ENCODE measurements at places on chromosomes 12 and 14. TPM values are rescaled to one million over a fixed set of nuclear protein-coding genes. Genes with fewer than 3 reads are reported as not detected.

DNA sequence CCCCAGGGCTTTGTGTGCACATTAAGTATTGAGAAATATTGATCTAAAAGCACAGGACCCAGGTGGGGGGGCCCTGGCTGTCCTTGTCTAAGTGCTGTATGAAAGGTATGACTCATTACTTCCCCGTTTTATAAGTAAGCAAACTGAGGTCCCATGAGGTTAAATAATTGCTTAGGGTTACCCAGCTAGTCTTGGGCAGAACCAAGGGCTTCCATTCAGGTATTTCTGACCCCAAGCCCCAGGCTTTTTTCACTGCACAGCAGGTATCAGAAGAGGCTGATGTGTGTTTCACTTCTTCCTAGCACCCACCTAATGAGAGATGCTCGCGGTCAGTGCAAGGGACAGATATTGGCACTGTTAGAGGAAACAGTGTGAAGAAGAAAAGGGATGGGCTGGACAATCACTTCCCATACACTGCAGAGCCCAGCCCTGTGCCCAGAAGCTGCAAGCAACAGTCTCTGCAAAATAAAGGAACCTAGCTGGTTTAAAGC, 4.7 kb upstream of the TC2N start:
- no peak for DNase-seq

- no peak for DNase-seq
Observed at GRCh38 chr12:94872971-94873733, 130.3 kb downstream of the NDUFA12 start.

- DNase-seq = no peak
Observed at GRCh38 chr14:61110316-61111082, 129.5 kb downstream of the SLC38A6 start.

DNA sequence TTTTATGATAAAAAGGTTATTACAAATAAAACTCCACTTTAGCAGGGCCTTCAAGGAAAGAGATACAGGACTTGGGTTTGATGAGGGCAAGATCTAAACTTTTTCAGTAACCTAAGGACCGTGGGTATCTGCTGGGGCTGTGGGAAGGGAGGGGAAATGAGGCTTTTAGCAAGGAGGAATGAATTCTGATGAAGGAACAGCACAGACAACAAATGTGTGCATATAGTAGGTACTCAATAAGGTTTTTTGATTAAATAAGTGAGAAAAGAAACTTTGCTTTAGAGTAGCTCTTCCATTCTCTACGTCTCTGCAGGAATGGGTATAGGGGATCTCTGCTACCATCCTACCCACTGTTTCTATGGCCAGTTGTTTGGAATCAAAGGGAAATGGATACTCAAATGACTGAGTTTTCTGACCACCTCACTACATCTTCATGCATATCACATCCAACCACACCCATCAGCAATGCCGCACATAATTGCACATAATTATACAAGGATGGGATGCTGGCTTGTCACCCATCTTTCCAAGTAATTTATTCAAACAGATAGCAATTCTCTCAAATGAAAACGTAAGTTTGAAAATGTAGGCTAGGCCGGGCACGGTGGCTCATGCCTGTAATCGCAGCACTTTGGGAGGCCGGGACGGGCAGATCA, 59.5 kb upstream of the GTF2A1 start:
- DNase-seq = no peak

GRCh38 chr12:74598819-74599218, 61.2 kb downstream of the ATXN7L3B start:
- peak; percentile 57 for DNase-seq

GRCh38 chr14:24186831-24187538, 1.6 kb downstream of the IPO4 start:
- DNase-seq = no peak

- DNase-seq = peak; percentile 78
Observed at GRCh38 chr14:32073537-32074189, 3.4 kb upstream of the ARHGAP5 start.

DNA sequence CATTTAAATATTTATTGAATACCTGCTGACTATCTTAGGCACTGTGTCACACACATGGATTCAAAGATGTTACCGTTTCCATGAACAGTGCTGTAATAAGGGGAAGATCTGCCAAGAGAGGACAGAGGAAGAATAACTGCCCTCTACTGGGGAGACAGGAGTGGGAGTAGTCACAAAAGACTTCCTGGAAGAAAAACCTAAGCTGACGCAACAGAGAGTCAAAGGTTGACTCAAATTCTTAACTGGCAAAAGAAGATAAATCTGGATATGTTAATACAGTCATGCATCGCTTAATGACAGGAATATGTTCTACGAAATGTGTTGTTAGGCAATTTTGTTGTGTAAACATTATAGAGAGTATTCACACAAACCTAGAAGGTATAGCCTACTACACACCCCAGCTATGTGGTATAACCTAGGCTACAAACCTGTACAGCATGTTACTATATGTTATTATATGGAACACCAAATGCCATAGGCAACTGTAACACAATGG, 51.5 kb downstream of the DCAF5 start:
- DNase-seq = peak; percentile 75

DNA sequence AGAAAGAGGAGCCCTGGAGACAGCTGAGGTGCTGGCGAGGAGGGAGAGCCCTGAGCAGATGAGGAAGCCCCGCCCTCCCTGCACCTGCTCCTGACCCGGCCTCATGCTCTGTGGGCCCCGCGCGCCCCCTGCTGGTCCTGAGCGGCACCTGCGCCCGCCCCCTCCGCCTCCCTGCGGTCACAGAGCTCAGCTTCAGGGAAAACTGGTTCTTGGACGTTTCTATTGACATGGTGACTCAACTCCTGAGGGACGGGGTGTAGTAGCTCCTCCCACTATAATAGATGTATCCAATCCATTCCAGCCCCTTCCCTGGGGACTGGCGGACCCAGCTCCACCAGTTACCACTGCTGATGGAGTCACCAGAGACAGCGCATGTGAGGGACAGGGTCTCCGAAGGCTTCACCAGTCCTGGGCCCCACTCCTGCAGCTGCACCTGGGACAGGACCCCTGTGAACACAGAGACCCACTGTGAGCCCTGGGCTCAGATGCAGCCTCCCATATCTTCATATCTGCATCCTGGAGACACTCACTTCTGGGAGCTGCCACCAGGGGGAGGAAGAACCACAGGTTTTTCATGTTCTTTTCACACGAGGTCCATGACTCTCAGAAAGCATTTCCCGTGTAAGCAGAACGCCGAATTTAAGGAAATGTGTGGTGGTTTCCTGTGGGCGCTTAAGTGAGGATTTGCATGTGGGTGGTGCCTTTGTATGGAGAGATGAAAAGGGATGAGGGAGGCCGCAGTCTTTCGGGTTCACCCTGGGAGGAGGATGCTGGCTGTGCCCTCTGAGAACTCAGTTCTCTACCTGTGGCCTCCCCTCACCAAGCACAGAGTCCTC, 1346.4 kb downstream of the TMEM121 start:
- DNase-seq = peak; percentile 83

GRCh38 chr12:10559244-10559643, 53.6 kb downstream of the EIF2S3B start:
- DNase-seq = no peak

DNA sequence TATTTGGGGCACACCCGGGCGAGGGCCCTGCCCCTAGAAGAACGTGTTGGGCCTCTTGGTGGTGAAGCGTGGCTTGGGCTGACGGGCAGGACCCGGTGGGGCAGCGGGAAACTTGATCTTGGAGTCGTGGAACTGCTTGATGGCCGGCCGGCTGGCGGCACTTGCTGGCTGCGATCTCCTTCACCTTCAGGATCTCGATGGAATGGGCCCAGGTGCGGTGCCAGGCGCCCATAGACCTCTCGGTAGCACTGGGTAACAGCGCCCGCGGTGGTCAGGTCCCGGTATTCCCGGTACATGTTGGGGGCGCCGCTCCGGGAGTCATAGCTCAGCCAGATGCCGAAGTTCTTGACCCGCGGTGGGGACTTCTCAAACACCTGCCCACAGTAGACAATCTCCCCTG, 16.5 kb downstream of the UBR7 start:
- DNase-seq = no peak

- DNase-seq = no peak
Observed at GRCh38 chr12:122959566-122960192, 6.6 kb downstream of the ABCB9 start.

DNA sequence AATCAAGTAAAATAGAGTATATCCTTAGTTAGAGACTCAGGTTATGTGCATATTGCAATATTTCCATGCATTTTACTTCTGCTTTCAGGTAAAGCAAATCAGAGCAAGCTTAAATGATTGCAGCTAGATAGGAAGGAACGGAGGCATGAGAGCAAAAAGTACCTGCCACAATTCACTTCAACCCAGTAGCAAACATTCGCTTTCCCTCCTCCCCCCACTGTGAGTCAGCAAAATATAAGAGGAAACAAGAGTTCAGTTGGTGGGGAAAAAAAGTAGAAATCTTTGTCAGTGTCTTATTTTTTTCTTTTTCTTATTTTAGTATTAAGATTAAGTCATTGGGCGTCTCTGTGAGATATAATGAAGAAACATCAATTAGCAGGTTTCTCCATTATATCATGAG, 475.4 kb downstream of the NPAS3 start:
- DNase-seq = no peak

- no peak for DNase-seq
Observed at GRCh38 chr14:85538636-85539035, 8.7 kb downstream of the FLRT2 start.

GRCh38 chr12:117144599-117144998, 45.4 kb upstream of the TESC start:
- DNase-seq = no peak

- DNase-seq = no peak
Observed at GRCh38 chr12:6084969-6085450, 39.5 kb downstream of the VWF start.

The SLC6A15 gene
- total RNA-seq = 26.7 TPM

The COX8C gene
- total RNA-seq = not detected

The CLEC2B gene
- 0.17 TPM for total RNA-seq

The SPATA7 gene
- total RNA-seq = 16.0 TPM

The FAM222A gene
- total RNA-seq = 0.16 TPM

The MARCHF9 gene
- 18.8 TPM for total RNA-seq

The KIF26A gene
- total RNA-seq = 0.67 TPM

The RNU6-7 gene
- total RNA-seq = not detected

The TSPAN19 gene
- 0.24 TPM for total RNA-seq

The CELA1 gene
- not detected for total RNA-seq

The PLEKHG7 gene
- total RNA-seq = not detected

The ARF3 gene
- total RNA-seq = 87.9 TPM

The NPAS3 gene
- total RNA-seq = not detected

The GOLT1B gene
- total RNA-seq = 38.2 TPM

The SIX6 gene
- total RNA-seq = not detected

The APOF gene
- not detected for total RNA-seq

The DHRS1 gene
- total RNA-seq = 19.2 TPM

The MTHFD1 gene
- 39.5 TPM for total RNA-seq

The GPRC5A gene
- 6.0 TPM for total RNA-seq

Measured in mammary epithelial cell (primary cell).